ENCODE measurements at places on chromosomes 6 and 20.
A peak's percentile ranks its signal among the peaks of the same experiment; 100 is the strongest.

DNA sequence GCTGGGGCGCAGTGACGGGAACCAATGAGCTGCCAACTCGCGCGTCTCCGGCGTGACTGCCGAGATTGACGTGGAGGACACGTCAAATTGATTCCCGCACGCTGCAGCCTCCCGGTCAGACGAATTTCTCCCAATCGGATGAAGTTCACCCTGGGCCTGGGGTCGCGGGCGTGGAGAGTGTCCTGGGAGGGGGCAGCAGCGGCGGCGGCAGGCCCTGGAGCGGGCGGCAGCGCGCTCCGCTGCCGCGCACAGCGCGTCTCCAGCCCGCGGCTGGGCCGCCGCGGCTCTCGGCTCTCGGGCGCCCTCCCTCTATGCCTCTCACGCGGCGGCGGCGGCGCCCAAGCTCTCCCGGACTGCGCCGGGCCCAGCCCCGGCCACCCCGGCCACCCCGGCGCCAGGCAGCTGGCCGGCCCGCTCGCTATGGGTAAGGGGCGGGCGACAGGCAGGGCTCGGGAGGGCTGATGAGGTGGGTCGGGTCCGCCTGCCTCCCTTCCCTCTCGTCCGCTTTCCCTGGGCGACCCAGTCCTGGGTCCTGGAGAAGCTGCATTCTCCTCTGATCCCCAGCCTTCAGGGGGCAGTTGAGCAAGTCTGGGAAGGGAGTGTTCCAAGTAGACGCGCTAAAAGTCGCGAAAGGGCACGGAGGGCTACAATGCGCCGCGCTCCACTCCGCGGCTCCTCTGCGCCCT is at the start of gene PAX1:
TSS of gene PAX1 (plus strand) at position 90 of the 686 bp plus-strand sequence. CDS start at position 139, 49 bp downstream.
- DNase-seq: no peak

DNA sequence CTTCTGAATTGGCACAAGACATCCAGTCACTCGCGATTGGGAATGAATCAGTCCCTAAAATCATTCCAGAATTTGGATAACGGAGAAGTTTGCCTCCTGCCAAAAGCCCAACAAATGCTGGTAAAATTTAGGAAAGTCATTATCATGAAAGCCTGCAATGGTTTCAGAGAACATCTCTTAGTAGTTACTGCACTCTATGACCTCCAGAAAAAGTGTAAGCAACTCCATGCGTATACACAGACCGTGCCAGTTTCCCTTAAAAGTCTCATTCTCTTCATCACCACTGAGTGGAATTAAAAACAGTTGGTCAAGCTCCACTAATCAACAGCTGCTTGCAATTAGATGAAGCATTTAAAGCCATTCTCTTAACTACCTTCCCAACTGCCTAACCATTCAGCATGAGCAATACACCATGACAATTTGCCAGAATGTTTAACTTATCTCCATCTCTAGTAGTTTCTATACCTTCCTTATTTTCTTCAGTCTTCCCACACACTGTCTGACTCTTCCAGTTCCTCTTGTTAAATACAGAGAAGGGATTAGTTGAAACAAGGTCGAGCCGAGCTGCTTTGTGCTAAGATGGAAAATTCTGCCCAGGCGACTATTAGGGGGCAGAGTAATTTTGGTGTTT is 183.6 kb upstream of the PRDM1 start:
- DNase-seq: no peak

DNA sequence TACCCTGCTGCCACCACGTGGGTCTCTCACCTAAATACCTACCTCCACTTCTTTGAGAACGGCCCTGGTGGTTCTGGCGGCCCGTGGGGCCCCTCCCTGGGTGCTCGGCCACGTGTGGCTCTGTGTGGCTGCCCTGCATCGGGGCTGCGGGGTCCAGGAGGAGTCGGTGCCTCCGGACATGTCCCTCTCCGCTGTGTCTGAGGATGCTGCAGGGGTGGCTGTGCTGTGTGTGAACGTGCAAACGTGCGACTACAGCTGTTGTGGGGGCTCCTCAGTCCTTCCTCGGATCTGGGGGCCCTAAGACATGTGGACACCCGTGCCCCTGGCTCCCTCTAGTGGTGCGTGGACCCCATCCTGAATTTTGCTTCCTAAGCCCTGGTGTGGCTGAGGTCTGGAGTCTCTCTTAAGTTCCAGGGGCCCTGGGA is 691.8 kb downstream of the QKI start:
- DNase-seq: no peak

DNA sequence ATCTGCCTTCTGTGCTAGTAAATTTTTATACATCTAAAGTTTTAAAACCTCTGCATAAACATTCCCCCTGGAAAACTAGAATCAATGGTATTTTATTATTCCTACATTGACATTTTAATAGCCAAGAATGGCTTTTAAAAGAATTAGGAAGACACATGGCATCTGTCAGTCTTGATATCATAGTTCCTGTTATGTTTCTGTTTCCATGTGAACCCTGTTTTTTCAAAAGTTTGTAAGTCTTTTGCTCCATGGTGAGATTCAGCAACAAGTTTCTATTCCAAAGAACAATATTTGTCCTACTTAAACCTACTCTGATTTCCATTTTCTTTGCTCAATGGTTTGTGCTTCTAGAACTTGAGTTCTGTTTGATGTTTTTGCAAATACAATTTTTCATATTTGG is 95.2 kb downstream of the PLEKHG1 start:
- no peak for DNase-seq

GRCh38 chr20:56380375-56380774 is 11.6 kb downstream of the AURKA start:
- DNase-seq: no peak

GRCh38 chr20:17875106-17875980 is 93.3 kb downstream of the SNX5 start:
- no peak for DNase-seq

- DNase-seq: no peak
Measured at GRCh38 chr6:42337985-42338743, 113.6 kb downstream of the TRERF1 start.

- DNase-seq: no peak
Measured at GRCh38 chr6:87279196-87279595, 43.2 kb upstream of the SMIM8 start.

DNA sequence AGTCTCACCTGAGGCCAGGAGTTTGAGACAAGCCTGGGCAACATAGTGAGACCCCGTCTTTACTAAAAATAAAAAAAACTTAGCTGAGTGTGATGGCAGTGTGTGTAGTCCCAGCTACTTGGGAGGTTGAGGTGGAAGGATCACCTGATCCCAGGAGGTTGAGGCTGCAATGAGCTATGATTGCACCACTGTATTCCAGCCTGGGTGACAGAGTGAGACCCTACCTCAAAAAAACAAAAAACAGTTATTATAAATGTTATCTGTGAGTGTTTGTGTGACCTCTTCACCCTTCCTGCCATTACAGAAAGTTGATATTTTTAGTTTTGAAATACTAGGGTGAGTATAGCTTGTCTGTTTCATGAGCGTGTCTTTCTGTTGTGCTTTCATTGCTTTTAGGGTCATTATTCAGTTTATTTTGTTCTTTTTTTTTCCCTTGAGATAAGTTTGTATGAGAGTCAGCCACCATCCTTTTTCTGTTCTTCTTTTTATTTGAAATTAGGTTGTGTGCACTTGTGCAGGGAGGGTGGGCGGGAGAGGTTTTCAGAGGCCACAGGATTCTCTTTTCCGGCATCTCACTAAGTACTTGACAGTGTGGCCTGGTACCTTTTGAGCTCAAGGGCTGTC is 26.2 kb downstream of the CDYL start:
- no peak for DNase-seq

DNA sequence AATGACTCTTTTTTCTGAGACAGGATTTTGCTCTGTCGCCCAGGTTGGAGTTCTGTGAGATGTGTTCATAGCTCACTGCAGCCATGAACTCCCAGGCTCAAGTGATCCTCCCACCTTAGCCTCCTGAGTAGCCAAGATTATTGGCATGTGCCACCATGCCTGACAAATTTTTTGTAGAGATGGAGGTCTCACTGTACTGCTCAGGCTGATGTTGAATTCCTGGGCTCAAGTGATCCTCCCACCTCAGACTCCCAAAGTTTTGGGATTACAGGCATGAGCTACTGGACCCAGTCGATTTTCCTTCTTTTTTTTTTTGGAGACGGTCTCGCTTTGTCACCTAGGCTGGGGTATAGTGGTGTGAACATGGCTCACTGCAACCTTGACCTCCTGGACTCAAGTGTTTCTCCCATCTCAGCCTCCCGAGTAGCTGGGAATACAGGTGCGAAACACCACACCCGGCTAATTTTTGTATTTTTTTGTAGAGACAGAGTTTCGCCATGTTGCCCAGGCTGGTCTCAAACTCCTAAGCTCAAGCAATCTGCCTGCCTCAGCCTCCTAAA is 24.3 kb downstream of the BCL2L1 start:
- no peak for DNase-seq

GRCh38 chr20:5746064-5746463 is 4.1 kb upstream of the SHLD1 start:
- DNase-seq: no peak

GRCh38 chr6:6798448-6798860 is 209.9 kb downstream of the LY86 start:
- DNase-seq: no peak

- DNase-seq: no peak
Measured at GRCh38 chr6:24148684-24149083, 22.7 kb downstream of the NRSN1 start.

DNA sequence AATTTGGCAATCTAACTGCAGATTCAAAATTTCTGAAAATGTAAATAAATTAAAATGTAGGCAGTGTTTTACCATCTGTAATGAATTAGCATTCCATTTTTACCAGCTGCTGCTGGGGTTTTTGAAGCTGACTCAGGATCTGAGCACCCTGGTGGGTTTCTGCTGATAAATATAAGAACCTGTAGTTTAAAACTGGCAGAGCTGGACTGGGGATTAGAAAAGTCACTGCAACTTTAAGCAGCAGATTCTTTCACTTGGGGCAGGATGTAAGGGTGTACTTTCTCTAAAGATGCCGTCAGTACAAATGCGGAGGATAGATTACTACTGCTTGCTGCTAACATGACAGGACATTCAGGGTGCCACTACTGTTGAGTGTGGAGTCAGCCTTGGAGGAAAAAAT is 341.8 kb downstream of the CDKAL1 start:
- DNase-seq: no peak

- DNase-seq: peak; percentile 55
Measured at GRCh38 chr20:16573001-16573965, at the start of gene KIF16B. TSS of gene KIF16B (minus strand) at chr20:16573448. CDS start at chr20:16573275, 173 bp downstream.

DNA sequence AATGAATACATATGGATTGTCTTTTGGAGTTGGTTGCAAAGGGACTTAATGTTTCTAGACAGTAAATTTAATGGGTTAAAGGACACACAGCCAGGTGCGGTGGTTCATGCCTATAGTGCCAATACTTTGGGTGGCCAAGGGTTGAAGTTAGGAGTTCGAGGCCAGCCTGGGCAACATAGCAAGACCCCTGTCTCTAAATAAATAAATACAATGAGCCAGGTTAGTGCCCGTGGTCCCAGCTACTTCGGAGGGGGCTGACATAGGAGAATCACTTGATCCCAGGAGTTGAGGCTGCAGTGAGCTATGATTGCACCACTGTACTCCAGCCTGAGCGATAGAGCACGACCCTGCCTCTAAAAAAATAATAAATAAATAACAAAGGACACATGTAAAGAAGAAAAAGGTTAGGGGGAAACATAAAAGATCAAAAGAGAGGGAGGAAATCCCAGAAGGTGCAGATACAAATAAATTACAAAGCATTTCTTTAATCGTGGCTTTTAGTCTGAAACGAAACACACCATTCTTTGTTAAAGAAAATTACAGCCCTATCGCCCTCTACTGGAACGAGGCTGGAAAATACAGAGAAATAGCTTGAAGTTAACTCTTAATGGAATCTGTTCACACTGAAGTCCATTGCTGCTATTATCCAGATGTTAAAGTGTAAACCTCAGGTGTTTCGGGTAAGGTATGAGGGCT is 42.6 kb upstream of the SCML4 start:
- DNase-seq: no peak

DNA sequence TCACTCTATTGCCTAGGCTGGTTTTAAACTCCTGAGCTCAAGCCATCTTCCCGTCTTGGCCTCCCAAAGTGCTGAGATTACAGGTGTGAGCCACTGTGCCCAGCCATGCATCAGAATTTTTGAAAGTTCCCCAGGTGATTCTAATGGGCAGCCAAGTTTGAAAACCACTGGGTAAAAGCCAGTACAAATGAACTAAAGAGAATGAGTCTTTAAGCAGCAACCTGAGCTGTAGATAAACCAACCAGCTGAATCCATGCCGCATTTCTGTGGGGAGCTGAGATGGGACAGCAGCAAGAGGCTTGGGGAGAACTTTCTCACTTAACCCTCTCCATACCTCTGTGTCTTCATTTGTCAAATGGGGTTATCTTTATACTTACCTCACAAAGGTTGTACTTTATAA is 67.5 kb downstream of the VEGFA start:
- no peak for DNase-seq

DNA sequence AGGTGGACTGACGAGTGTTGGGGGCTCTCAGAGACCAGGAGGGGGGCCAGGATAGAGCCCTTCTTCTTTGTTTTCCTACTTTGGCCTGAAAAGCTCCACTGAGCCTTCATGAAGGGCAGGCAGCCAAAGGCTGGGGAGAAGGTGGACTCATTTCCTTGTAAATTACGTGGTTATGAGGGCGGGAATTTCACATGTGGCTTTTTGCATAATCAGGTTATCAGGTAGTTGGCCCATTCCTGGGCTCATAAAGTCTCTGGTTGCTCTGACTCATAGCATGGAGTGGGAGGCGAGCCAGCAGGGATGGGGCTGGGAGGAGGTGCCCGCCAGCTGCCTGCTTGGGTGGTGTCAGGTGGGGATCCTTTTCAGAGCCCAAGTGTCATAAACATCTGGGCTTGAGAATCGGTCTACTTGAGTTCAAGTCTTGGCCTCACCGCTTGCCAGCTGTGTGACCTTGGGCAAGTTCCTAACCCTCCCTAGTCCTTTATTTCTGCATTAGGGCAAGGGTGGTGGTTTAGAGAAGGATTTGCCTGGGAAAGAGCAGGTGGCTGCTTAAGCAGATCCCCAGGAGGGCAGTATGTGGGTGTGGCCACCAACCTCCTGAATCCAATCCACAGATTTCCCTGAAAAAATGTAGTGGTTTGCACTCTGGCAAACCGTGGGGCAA is 26.5 kb upstream of the RNF24 start:
- DNase-seq: no peak

- no peak for DNase-seq
Measured at GRCh38 chr6:165936096-165936495, 231.6 kb downstream of the TBXT start.

GRCh38 chr6:5672581-5673011 is 334.1 kb downstream of the NRN1 start:
- no peak for DNase-seq

DNA sequence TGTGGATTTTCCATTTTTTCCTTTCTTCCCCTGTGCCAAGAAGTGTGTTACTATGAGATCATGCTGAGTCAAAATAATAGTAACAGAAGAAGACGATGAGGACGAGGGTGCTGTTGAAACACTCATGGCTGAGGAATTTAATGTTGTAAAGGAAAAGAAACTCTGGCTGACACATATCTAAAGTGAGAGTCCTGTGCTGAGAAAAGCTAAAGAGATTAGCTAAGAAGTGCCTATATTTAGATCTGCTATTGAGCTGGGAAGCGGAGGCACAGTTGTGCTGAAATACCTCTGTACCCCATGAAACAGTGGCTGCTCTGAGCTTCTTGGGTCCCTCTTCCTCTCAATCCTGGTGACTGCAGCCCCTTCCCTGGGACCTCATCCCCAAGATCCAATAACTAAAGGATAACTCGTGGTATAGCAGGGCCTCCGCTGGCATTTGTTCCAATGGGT is 1.1 kb upstream of the SYTL3 start:
- DNase-seq: no peak

All from activated CD8-positive, alpha-beta memory T cell treated with anti-CD3 and anti-CD28 coated beads for 4 hours (primary cell).